ENCODE measurements at places on chromosomes 1 and 21.

DNA sequence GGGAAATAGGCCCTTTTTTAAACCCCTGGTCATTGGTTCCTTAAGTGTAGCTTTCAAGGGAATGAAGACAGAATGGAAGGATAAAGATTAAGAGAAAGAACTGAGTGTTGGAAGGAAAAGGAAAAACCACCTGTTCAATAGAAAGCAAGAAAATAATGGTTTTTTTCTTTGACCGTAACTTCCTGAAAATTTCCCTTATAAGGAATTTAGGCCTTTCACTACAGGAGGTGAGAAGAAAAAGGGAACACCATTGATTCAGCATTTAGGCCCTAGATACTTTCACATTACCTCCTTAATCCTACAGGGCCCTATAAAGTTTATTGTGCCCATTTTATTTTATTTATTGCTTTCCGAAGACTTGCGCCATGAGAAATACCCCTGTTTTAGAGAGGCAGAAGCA, 18.9 kb downstream of the KPNA6 start:
- no peak for DNase-seq

- DNase-seq, result no peak
Observed at GRCh38 chr1:164602101-164602422, 43.1 kb downstream of the PBX1 start.

DNA sequence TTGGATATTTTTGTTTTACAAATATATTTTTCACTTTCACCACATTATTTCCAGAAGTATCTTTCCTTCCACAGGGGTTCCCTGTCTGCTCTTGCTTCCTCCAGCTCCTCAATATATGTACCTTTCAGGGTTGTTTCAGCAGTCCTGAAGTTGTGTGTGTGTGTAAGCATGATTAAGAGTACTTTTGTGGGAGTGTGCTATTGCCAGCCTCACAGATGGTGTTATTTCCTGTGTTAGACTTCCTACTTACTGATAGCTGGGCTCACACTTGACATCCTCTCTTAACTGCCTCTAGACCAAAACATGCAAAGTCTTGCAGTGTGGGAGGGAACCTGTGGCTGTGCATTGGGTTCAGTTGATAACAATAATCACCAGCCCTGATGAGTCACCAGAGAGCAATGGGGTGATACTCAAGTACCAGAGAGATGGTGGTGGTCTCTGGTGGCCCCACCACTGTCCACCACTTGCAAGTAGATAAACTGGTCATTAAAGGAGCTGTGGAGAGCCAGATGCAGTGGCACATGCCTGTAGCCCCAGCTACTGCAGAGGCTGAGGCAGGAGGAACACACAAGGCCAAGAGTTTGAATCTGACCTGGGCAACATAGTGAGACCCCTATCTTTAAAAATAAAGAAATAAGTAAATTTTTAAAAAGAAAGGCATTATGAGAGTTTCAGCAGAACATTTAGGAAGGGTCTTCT, 126.7 kb downstream of the NR5A2 start:
- peak; percentile 81 for DNase-seq

GRCh38 chr1:24413350-24414163, at the start of gene STPG1:
TSS of gene STPG1 (minus strand) at chr1:24413782. CDS start at chr1:24401388, 12,394 bp downstream.
- peak; percentile 89 for DNase-seq

- DNase-seq, result no peak
Observed at GRCh38 chr1:98278055-98278454, 357.2 kb upstream of the DPYD start.

- DNase-seq, result no peak
Observed at GRCh38 chr1:1920608-1921458, 1.8 kb upstream of the TMEM52 start.

GRCh38 chr1:154198756-154199562, 7.1 kb upstream of the TPM3 start:
- peak; percentile 65 for DNase-seq

DNA sequence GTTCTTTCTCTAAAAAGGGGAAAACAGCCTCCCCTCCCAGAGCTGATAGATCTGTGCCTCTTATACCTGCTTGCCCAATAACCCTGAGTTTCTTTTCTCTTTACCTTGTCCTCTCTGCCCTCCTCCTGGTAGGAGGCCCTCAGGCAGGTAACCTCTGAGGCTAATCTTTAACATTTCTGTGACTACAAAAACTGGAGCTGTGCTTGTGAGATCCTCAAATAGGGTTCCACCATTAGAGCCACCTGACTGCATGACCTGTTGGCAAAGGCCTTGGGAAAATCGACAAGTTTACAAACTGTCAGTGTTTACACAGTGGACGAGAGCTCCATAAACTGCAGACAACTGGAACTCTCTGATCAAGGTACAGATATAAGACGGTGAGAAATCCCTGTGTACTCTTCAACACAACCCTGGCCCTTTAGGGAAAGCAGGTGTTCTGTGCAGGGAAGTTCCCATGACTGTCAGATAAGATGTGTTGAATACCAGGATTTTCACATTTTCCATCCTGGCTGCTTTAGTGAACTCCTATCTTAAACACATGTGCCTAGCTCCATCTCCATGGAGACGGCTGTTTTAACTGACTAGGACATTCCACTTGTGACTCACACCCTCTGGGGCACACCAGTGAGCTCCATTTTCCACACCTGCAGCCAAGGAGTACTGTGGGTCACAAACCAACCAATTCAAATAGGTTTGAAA, 38.3 kb downstream of the ECE1 start:
- DNase-seq, result peak; percentile 45

- peak; percentile 77 for DNase-seq
Observed at GRCh38 chr1:12088607-12089006, 25.5 kb downstream of the TNFRSF8 start.

GRCh38 chr21:26626187-26626586, 53.1 kb upstream of the CYYR1 start:
- no peak for DNase-seq

DNA sequence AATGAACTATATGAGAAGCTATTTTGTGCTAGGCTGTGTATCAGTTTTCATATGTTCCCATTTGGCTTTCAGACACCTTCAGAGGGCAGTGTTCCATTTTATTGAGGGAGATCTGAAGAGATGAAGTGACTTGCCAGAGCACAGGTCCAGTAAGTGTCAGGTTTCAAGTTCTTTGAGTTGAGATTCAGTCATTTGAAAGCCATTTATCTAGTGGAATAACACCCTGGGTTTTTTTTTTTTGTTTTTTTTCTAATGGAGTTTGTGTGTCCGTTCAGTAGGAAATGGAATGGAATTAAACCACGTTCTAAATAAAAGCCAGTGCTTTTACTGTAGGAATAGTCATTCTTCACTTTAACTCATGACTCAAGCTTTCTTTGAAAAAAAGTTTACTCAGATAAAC, 652.9 kb upstream of the USP24 start:
- DNase-seq, result no peak

- no peak for DNase-seq
Observed at GRCh38 chr21:25983745-25984144, 186.8 kb downstream of the APP start.

DNA sequence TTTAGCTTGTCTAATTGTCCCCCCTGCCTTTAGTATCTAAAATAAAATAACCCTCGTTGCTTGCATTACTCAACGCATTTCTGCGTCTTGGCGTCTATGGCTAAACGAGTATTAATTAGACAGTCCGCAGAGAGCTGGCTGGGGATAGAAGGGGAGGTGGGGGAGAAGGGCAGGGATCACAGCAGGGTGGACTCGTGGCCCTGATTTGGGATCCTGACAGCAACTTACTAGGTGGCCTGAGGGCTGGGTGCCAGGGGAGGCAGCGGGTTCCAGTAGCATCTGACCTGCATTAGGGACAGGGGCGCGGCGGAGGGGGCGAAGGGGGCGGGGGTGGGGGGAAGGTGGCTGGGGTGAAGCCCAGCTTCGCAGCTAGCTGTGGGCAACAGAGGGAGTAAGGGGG, 1.1 kb upstream of the BACE2 start:
- DNase-seq, result no peak

DNA sequence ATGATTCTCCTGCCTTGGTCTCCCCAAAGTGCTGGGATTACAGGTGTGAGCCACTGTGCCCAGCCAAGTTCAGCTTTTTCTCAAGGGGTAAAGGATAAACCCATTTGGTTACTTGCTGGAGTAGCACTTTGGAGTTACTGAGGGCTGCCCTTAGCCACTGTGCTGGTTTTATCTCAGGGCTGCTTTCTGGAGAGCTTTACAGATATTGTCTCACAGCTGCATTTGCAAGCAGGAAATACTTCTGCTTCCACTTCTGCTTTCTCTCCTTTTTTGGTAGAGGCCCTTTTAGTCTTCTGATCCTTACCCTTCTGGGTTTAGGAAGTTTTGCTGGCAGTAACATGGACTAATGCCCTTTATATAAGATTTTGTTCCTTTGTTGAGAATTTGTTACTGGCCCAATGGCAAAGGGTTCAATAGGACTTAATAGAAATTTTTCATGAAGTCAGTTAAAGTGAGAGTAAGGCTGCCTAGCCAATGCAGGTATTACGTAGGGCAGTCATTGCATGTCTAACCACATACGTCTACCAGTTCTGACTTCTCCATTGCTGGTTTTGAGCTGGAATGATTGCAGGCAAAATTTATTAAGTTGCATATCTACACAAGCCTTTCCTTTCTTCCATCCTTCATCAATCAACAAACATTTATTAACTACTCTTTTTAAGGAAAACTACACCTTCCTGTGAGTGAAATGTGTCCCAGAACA, 24.4 kb downstream of the CAP1 start:
- no peak for DNase-seq

DNA sequence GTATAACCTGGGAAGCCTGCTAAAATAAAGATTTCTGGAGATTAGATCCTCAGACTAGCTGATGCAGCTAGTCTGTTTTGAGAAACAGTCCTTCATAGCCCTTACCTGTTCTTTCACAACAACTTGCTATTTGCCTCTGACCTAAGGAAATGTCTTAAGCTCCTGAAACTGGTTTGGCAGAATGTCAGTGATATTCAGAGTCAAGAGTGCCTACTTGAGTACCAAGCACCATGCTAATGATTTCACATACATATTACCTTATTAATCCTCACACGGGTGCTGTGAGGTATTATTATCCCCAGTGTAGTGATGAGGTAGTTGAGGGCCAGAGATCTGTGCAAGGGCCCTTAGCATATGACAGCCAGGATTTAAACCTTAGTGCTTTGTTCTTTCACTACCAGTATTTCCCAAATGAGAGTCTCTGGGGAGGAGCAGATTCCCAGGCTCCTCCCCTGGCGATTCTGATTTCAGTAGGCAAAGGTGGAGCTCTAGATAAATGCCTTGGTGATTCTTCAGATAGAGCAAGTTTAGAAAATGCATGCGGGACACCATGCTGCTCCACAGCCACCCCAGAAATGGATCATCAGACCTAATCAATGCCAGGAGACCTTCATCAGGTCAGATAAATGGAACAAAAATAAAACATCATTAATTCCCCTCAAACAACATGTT, 47.4 kb upstream of the WNT2B start:
- DNase-seq, result no peak

GRCh38 chr1:14500041-14500440, 98.4 kb upstream of the KAZN start:
- DNase-seq, result no peak

- DNase-seq, result no peak
Observed at GRCh38 chr21:36263797-36264196, 56.2 kb upstream of the MORC3 start.

- no peak for DNase-seq
Observed at GRCh38 chr1:10935246-10935645, 77.2 kb upstream of the TARDBP start.

DNA sequence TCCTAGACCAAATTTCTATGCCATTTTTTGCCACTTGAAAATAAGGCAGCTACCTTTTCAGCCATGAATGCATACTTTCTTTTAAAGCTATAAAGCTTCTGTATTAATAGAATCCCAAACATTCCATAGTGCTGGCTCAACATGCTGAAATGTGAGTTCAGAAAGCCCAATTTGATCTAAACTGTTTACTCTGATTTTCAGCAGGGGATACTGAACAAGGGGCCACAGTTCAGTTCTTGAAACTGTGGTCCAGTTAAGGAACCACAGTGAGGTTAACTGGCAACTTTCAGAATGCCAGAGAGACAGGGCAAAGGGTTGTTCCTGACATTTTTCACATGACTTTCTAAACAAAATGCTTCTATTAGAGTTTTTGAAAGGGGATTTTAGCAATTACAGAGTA, 85.7 kb upstream of the COL11A1 start:
- DNase-seq, result no peak

DNA sequence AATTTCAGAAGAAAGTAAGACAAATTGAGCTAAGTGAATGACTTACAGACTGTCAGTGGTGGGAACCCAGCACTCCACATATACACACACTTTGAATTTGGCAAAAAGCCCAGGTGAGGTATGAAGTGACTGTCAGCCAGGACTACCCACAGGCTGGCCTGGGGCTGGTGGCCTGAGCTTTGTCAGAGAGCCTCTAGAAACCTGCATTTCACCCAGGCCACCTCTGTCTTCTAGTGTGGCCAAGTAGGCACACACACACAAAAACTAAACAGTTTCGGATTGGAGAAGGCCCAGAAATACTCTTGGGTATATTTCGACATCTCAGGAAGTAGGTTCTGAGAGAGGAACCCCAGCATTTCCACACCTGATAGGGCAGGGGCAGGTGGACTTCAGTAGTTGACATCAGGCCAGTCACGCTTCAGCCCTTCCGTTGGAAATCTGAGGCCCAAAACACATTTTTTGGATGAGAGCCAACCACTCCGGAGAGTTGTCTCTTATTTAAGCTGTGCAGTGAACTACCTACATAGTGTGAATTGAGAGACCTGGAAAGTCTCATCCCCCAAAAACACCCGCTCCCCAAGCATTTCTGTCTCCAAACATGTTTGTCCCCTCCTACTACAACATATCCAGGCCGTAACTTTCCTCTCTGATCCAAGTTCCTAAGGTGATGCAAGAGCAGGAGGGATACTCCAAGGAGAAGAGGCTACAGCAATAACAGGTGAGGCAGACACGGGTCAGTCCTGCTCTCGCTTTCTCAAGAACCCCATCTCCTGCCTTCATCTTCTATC, 167.2 kb upstream of the PROX1 start:
- no peak for DNase-seq

DNA sequence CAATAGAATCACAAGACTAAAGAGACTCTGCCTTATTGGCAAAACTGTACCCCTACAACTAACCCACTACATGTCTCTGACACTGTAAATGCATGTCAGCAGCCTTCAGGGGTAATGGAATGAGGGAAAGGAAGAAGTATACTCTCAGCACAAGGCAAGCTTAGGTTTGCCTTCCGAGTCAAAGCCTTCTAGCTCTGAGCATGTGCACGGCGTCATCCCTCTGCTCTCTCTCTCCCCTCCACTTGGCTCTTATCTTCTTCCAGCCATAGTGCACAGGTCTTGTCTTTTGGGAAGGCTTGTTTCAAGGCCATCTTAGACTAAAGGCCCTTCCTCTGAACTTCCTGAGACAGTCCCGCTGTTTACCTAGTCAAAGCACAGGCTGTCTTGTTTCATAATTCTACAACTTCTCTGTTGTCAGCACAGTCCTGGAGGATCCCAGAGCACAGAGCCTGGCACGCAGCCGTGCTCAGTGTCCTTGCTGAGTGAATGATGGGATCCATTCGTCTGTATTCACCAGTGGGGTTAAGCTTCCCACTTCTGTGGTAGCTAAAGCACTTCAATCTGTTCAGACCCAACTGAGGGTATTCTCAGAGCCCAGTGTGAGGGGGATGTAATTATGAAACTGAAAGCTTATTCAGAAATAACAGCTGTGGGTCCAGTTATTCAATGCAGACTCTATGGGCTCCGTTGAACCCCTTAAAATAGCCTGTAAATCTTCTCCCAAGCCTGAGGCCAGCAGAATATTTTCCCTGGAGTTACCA, 166.5 kb upstream of the PLD5 start:
- DNase-seq, result no peak

- DNase-seq, result no peak
Observed at GRCh38 chr1:43531906-43532584, 1.4 kb downstream of the PTPRF start.

- DNase-seq, result no peak
Observed at GRCh38 chr21:33682992-33683627, 40.8 kb downstream of the ITSN1 start.

Data from activated CD8-positive, alpha-beta T cell treated with anti-CD3 and anti-CD28 coated beads for 36 hours (primary cell).